ENCODE measurements at places on chromosomes 3 and 15.

DNA sequence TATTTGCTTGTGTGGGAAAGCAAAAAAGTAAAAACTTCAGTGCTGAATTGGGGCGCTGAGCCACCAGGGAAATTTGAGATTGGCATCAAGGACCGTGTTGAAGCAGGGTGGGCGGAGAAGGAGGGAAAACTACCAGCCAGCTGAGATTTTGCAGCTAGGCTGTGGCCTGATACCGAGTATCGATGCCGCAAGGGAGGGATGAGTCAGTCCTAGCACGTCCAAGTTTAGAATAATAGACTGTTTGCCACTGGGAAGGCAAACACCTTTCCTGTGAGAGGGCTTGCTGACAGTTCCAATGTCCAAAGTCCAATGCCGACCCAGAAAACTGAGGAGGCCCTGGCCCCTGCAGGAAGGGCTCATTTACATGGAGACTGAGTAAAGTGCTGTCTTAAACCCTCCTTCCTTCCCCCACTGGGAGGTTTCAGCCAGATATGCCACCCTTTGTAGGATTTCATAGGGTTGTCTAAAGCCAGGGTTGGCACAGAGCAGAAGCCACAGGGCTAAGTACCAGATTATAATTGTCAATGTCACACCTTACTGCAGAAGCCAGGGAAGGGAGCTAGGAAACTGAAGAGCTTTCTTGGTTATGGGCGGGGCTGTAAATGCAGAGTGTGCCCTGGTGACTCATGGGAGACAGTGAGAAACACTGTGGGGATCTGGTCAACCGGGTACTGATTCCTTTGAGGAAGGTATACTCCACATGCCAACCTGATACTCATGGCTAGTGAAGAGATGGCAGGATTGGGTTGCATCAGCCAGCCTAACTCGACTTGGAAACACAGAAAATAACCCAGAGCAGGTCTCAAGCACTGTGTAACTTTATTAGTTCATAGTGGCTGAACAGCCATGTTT, 28.4 kb upstream of the PIK3CB start:
- no peak for DNase-seq

DNA sequence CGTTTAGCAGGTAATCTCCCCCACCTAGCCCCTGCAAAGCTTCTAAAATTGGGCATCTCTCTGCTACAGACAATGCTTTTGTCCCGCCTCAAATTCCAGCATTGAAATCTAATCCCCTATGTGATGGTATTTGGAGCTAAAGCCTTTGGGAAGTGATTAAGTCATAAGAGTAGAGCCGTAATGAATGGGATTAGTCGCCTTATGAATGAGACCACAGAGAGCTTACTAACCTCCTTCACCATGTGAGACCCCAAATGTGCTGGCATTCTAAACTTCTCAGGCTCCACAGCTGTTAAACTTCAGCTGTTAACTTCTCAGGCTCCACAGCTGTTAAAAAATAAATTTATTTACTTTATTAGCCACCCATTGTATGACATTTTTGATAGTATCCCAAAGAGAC, 374.2 kb upstream of the BCHE start:
- DNase-seq, result no peak

GRCh38 chr3:45677033-45677446, 12.2 kb upstream of the SACM1L start:
- no peak for DNase-seq

DNA sequence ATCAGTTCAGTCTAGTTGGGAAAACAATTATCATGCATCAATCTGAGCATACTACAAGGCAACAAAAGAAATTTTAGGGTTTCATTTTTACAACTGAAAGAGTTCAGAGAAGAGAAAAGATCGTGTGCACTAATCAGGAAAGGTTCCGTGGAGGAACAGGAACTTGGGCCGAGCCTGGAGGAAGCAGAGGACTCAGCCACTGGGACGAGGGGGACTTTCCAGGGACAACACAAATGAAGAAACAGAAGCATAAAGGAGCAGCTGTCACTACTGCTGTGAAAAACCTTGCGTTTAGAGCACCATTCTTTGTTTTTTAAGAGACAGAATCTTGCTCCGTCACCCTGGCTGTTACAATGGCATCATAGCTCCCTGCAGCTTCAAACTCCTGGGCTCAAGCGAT, 60.5 kb downstream of the MYO1E start:
- no peak for DNase-seq

DNA sequence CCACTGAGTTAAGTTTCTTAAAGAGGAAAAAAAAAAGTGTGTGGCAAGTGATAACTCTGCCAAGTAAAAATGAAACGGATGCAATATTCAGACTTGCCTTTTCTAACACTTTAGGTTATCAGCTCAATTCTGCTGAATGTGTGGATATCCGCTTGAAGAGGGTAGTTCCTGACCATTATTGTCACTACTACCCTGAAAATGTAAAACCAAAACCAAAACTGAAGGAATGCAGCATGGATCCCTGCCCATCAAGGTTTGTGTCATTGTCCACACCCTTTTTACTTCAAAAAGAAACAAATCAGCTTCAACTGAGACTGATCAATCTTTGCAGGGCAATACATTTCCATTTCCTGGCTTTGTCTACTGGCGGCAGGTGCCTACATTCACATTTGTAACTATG, 236.1 kb downstream of the ADAMTSL3 start:
- no peak for DNase-seq

DNA sequence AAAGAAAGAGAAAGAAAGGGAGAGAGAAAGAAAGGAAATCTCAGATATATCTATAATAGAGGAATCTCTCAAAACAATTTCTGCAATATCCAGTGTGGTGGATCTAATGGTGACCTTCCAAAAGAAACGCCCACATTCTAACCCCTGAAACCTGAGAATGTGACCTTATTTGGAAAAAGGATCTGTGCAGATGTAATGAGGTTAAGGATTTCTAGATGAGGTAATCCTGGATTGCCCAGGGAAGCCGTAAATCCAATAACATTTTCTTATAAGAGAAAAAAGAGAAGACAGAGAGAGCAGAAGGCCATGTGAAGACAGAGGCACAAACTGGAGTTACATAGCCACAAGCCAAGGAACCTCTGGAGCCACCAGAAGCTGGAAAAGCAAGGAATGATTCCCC, 307.6 kb downstream of the ZBTB20 start:
- no peak for DNase-seq

DNA sequence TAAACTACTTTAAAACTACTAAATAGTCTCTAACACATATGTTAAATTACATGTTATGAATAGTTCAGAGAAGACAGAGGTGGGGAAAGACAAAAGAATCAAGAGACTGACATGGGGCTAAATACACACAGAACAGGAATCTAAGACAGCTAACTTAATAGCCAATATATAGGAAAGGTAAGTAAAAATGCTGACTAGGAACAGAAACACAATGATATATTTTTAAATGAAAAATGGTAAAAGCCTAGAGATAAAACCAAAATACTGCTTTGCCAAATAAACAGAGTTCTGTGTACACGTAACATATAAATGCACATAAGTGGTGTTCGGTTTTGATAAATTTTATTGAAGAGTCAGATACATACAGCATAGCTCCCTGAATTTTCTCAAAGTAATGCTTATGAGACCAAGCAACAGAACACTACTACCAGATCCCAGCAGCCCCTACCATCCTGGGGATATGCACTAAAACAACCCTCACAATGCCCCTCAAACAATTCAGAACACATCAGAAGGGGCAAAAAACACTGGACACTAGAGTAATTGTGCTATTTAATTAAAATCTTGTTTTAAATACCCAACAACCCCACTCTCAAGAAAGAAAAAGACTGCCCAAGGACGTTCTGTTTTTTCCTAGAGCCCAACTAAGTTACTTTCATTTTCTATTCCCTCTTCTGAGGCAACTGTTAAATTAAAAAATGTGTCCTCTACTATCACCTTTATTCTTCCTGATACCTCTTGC, 121.1 kb downstream of the ADAM10 start:
- no peak for DNase-seq

DNA sequence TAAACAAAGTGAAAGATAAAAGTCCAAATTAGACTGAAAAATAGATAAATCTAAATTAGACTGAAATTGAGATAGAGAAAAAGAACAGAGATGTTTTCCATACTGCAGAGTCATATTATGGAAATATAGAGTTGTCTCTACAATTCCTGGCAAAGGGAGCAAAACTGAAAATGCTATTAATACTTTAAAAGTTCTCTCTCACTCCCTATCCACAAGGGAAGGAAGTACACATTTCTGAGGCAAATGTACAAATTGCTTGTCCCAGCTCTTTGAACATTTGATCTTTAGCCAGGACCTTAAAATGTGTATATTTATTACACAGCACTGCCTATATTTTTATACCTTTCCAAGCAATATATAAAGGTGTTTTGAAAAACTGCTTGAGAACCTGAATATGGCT, 225.1 kb upstream of the SEMA6D start:
- no peak for DNase-seq

DNA sequence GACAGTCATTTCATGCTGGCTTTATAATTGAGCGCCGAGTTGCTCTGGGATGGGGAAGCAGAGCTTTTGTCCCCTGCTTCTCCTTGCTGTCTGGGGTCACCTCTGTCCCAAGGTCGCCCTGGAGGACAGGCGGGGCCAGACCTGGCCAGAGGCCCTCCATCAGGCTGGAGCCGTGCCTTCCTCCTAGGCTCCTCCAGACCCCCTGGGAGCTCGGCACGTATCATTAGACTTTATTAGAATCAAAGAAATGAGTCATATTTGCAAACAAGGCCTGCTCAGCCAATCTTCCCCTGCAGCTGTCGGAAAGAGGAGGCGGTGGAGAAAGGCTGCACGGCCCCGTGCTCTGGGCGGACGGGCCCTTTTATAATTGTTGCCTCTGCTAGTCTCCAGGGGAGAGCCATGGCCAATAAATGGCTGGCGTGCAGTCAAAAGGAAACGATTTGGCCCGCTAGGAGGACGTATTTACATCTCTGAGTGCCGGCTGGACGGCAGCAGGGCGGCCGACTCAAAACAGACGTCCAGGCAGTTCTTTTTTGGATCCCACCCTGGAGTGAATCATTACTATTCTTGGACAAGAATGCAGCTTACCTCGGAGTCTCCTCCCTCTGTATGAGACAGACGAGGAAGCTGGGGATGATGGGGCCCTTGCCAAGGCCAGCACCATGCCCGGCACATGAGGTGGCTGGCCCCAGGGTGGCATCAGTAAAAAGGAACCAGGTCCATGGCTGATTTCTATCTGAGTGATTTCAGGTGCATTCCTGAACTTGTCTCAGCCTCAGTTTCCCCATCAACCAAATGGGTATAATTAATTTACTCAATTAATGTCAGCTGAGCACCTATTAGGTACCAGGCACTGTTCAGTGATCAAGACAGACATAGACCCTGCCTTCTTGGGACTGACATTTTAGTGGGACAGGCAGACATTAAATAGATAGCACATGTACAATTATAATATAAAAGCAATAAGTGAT, 50.6 kb downstream of the SLC6A6 start:
- DNase-seq, result peak; percentile 92

DNA sequence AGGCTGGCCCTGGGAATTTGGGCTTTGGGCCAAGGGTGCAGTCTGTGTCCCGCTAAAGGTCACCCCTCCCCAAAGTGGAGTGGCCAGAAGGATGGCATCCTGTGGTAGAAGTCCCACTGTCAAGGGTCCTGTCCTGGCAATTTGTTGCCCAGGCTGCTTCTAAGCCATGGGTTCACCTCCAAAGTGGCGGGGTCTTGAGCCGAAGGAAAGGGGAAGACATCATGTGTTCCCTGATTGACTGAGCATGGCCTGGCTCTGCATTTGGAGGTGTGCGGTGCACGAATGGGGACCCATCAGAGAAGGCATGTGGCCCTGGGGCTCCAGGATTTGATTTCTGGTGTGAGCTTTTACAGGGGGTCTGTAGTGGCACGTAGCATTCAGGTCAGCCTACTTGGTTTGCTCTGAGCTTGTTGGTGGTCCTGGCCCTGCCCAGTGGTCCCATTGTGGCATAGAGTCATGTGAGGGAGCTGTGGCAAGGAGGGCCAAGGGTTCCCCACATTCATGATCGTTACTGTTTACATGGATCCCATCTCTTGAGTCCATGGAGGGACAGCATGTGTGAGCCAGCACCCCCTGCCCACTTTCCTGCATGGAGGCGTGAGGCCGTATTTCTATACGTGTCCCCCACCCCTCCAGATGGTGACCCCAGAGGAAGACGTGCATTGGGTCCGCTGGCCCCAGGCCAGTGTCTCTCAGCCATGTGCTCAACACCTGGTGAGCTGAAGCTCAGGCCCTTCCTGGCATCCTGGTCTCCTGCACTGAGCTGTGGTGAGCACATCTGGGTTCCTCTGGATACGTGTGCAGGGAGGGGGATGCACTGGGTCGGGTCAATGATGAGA, 225.1 kb downstream of the SNRPN start:
- no peak for DNase-seq

GRCh38 chr15:43998607-43999006, 171.8 kb downstream of the WDR76 start:
- no peak for DNase-seq

GRCh38 chr3:191003742-191004141, 141.2 kb upstream of the GMNC start:
- DNase-seq, result peak; percentile 42

DNA sequence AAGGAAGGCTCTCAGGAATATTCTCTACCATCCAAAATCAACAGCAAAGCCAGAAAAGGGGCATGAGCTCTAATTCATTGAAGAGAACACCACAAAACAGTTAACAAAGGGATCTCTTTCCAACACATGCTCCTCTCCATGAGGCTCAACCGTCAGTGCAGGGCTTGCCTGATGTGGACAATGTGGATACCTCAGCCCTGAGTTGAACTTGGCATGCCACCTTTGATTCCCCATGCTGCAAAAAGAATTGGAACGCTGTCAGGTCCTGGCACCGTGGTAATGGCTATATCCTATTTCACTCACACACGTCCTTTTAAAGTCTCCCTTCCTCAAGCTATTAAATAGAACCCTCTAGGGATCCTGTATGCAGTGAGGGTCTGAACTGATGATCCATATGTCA, 30.7 kb upstream of the IP6K2 start:
- DNase-seq, result no peak

GRCh38 chr15:90596943-90597342, 67.2 kb downstream of the CRTC3 start:
- no peak for DNase-seq

- DNase-seq, result no peak
These were observed 10.6 kb downstream of the GRM2 start for GRCh38 chr3:51717446-51717845.

DNA sequence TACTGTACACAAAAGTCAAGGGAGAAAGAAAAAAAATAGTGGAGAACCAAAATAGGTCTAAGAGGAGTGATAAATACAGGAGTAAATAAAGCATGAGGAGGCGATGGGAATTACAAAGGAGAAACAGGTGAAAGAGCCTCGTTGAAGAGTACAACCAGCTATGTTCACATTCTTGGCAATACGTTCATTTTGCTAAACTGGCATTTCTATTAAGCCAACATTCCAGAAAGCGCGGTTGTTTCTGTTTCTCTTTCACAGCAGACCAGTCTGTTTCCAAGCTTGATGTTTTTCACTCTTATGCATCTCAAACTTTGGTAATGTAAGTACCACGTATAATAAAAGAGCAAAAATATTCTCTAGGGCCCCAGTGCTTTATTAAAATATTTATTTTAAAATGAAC, 74.5 kb downstream of the NSUN3 start:
- DNase-seq, result no peak

DNA sequence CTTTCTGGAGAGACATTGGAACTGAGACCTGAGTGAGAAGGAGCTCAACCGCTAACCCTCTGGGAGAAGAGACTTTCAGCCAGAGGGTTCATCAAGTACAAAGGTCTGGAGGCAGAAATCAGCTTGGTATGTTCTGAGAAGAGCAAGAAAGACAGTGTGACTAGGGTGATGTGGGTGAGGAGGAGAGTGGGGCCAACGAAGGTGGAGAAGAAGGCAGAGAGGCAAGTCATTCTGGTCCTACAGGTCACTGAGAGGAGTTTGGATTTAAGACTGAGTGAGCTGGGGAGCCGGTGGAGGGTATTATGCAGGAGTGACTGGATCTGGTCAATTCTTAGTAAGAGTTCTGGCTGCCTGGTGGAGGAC, 12.2 kb downstream of the XIRP1 start:
- DNase-seq, result no peak

- DNase-seq, result no peak
These were observed 14.3 kb upstream of the TNFAIP8L3 start for GRCh38 chr15:51108933-51109550.
